ENCODE measurements at places on chromosomes 12 and 14.
A peak's percentile ranks its signal among the peaks of the same experiment; 100 is the strongest.

- peak; percentile 89 for DNase-seq
These were observed 768 bp downstream of the PTPN11 start for GRCh38 chr12:112419297-112420133.

DNA sequence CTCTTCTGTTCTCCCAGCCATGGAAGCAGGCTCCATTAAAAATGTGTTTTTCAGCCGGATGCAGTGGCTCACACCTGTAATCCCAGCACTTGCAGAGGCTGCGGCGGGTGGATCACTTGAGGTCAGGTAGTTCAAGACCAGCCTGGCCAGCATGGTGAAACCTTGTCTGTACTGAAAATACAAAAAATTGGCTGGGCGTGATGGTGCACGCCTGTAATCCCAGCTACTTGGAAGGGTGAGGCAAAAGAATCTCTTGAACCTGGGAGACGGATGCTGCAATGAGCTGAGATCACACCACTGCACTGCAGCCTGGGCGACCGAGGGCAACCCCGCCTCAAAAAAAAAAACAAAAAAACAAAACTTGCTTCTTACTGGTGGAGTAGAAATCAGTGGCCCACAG is 39.8 kb downstream of the FNTB start:
- no peak for DNase-seq

- DNase-seq: no peak
These were observed 47.6 kb upstream of the PNMA1 start for GRCh38 chr14:73761618-73762355.

GRCh38 chr12:70994217-70994788 is 73.8 kb upstream of the PTPRR start:
- peak; percentile 21 for DNase-seq

- no peak for DNase-seq
These were observed 666.2 kb upstream of the FBXO33 start for GRCh38 chr14:40098468-40098867.

DNA sequence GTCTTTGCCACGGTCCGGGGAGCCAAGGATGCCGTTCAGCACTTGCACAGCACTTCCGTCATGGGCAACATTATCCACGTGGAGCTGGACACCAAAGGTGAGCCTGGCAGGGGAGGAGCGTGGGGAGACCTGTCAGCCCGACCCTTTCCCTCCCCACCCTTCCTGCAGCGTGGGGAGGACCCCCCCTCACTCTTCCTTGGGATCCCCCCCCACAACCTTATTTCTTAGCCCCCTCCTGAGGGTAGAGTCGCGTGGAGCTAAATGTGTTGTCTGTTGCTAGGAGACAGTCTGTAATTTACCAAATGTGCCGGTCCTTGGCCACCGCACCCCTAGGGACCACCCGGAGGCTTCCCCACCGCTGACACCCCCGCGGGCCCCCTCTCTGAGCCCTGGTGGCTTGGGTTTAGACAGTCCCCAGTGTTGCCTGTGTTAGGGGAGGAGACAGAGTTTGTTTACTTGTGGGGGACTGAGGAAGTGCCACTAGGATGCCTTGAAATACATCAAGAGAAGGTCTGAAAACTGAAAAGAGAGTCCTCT is 2.3 kb downstream of the SETD1B start:
- DNase-seq: no peak

DNA sequence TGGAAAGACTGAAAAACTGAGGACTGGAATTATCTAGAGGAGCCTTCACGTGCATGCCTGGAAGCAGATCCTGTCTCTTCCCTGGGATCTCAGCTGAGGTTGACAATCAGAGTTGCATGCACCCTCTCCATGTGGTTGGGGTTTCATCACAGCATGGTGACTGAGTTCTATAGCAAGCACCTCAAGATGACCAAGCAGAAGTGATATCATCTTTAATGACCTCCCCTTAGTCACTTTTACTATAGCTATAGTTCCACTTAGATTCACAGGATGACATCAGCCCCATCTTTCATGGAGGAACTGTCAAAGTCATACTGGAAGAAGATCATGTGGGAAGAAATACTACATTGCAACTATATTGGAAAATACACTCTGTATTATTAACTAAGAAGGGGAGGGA is 105.8 kb upstream of the ATXN7L3B start:
- DNase-seq: no peak

- DNase-seq: peak; percentile 64
These were observed 9.5 kb upstream of the CSAD start for GRCh38 chr12:53190108-53190729.

- DNase-seq: no peak
These were observed 174.0 kb upstream of the MYL2 start for GRCh38 chr12:111094157-111095010.

- no peak for DNase-seq
These were observed 248.8 kb downstream of the SUDS3 start for GRCh38 chr12:118625050-118625675.

- DNase-seq: no peak
These were observed 7.0 kb downstream of the ANKRD9 start for GRCh38 chr14:102502571-102502970.

GRCh38 chr12:71655495-71655894 is 8.2 kb downstream of the ZFC3H1 start:
- DNase-seq: no peak

GRCh38 chr14:31510222-31510621 is 22.4 kb upstream of the GPR33 start:
- peak; percentile 15 for DNase-seq

- peak; percentile 47 for DNase-seq
These were observed 609.7 kb downstream of the SLC16A7 start for GRCh38 chr12:60205500-60205899.

GRCh38 chr12:52206304-52207040 is 14.7 kb upstream of the KRT80 start:
- DNase-seq: no peak

DNA sequence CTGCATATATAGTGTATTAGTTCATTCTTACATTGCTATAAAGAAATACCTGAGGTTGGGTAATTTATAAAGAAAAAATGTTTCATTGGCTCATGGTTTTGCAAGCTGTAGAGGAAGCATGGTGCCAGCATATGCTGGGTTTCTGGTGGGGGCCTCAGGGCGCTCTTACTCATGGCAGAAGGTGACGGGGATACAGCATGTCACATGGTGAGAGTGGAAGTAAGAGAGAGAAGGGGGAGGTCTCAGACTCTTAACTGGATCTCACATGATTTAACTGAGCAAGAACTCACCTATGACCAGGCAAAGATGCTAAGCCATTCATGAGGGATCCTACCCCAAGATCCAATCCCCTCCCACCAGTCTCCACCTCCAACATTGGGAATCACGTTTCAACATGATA is 15.9 kb upstream of the PAWR start:
- DNase-seq: peak; percentile 24

DNA sequence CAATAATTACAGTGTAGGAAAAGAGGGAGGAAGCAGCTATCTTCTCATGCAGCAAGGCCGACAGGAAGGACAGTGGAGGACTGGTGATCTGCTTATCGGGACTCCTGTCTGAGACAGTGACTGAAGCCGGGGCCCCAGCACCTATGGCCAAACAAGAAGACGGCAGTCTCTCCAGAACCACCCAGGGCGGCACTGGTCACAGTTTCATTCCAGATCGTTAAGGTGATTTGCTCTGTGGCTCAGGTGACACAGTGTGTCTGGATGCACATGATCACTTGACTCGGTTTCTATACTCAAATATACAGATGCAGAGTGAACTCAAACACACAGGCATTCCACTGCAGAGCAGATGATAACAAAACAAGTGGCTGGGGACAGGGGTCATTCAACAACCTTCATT is 52.1 kb upstream of the CORO1C start:
- DNase-seq: no peak

DNA sequence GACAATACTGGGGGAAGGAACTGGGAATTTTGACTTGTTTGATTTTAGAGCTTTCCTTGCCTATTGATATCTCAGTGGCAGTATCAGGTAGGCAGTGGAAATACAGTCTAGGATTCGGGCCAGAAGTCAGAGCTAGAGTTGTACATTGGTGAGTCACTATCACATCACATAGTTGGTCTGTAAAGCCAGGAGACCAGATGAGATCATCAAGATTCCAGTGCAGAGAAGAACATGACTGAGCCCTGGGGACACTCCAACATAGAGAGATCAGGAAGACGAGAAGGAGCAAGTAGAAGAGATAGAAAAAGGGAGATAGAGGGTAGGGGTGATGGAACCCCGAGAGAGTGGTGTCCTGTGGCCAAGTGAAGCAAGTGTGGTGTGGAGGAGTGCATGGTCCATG is 46.6 kb upstream of the NR1H4 start:
- DNase-seq: peak; percentile 76

- DNase-seq: no peak
These were observed 38.6 kb downstream of the SYNE2 start for GRCh38 chr14:63891148-63891975.

GRCh38 chr14:32702562-32702961 is 236.1 kb upstream of the NPAS3 start:
- peak; percentile 2 for DNase-seq

- peak; percentile 19 for DNase-seq
These were observed 444.5 kb upstream of the FAR2 start for GRCh38 chr12:28704477-28705169.

DNA sequence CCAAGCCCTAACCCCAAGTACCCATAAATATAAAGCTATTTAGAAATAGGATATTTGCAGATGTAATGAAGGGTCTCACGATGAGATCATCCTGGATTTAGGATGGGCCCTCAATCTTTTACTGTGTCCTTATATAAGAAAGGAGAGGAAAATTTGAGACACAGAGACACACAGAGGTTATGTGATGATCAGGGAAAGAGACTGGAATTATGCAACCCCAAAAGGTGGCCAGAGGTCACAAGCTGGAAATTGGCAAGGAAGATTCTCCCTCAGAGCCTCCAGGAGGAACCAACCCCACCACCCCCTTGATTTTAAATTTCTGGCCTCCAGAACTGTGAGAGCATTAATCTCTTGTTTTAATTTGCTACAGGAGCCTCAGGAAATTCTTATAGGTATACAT is 334.9 kb upstream of the PRICKLE1 start:
- no peak for DNase-seq

DNA sequence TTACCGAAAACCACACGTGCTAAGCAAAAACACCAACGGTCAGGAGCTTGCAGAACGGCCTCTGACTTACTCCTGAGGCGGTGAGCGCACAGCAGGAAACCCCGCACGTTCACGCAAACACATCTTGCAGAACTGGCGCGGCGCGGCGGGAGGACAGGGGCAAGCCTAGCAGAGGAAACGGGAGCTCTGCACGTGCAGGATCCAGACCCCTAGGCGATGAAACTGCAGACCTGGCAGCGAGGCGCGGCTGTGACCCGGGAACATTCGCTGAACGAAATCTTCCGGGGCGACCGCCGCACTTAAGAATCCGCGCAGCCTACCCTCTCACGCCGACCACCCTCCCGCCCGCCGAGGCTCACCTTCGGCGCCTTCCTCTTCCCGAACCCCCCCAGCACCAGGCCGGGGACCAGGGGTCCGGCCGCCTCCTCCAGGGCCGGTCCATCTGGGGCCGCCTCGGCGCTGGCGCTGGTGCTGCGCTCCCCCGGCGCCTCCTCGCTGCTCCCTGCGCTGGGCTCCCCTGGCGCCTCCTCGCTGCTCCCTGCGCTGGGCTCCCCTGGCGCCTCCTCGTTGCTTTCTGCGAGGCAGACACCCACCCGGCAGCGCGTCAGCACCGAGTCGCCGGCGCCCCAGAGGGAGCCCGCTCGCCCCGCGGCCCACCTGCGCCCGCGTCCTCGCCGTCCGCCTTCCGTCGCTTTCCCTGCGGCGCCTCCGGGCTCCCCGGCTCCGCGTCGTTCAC is 615 bp downstream of the DDX51 start:
- peak; percentile 13 for DNase-seq

DNA sequence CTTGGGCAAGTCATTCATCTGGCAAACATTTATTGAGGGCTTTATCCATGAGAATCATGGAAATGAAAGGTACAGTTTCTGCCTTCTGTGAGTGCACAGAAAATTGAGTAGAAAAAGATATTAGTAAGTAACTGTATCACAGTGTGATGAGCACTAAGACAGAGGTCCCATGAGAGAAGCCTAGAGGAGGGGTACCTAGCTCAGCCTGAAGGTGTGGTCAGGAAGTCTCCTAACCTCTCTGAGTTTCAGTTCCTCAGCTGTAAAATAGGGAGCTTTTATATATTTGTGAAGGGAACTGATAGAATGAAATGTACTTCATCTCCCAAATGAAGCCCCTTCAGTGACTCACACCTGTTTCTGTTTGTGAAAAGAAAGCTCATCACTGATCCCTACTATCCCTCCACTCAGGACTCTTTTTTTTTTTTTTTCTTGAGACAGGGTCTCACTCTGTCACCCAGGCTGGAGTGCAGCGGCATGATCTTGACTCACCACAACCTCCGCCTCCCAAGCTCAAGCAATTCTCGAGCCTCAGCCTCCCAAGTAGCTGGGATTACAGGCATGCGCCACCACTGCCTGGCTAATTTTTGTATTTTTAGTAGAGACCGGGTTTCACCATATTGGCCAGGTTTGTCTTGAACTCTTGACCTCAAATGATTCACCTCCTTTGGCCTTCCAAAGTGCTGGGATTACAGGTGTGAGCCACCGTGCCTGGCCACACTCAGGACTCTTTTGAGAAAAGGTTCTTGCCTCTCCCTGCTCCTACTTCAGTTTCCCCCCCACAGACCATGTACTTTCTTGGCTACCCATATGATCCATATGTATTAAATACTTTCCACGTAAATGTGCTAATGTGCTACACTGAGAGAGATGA is 93.7 kb upstream of the FUT8 start:
- DNase-seq: no peak

DNA sequence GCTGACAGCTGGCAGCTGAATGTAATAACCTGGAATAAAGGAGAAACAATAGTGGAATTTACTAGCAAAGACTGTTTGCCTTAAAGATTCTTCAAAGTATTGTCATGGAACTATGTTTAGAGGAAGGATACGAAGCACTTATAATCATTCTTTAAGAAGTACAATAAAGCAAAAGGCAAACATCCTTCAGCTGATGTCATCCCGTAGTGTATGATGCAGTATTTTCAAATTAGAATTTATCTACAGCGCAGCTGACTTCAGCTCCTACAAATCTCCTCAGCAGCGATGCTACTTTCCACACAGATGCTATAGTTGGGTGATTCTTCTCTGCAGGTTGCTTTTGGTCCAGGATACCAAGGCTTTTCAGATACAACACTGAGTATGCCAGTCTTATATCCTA is 31.5 kb downstream of the CLEC1A start:
- DNase-seq: peak; percentile 29

GRCh38 chr12:53467082-53467481 is 15.2 kb downstream of the PCBP2 start:
- DNase-seq: no peak

DNA sequence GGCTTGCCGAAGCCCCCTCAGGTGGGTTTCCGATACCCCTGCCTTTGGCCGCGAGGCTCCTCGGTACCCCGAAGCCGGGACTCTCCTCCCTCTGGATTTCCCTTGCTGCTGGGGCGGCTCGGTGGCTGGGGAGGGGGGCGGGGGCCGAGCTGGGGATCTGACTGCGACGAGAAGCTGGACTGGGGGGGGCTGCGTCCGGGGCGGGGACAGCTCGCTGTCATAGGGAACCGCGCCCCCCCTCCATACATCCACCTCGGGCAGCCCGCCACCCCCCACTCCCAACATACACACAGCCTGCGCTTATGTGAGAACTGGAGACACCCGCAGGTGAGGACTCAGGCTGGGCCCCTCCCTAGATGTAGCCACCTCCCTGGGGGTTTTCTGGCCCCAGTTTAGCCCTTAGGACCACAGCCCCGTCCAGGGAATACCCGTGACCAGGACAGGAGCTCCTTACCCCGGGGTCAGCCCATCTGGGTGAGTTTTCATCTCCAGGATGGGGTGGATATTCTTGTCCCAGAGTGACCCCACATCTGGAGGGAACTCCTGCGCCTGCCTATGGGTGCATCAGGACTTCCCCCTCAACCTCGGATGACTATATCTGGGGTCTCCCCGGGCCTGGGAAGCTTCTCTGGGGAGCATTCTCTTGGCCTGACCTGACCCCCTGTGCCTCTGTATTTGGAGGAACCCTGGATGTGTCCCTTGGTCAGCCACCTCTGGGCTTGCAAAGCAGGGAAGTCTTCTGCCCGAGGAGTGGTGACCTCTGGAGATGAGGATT is 687 bp downstream of the ASIC1 start:
- no peak for DNase-seq
